Ammon's horn (tissue), 1 donor: ENCODE measurements at places on chromosomes 7 and 10.

GRCh38 chr10:84329196-84329611 lies 815 bp downstream of the CCSER2 start:
- DNase-seq, result peak; percentile 16

GRCh38 chr10:68251625-68252495 lies 19.9 kb upstream of the ATOH7 start:
- DNase-seq, result no peak

DNA sequence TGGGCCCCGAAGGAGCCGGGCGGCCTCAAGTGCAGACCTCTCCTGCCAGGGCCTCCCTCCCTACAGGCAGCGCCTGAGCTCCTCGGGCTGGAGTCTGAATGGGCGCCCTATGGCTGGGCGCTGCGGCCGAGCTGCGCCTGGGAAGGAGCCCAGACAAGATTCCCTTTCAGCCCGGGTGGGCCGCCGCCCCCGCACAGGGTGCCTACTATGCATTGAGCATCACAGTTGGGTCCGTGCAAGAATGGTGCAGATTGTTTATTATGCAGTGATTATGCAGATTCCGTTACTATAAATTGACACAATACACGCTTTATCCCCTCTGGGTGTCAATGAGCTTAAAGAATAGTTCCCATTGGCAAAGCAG lies 77.2 kb upstream of the PDGFA start:
- DNase-seq, result peak; percentile 87

- no peak for DNase-seq
These were observed 25.5 kb upstream of the INMT start for GRCh38 chr7:30726296-30727006.

- peak; percentile 55 for DNase-seq
These were observed 88.3 kb downstream of the CHN2 start for GRCh38 chr7:29282819-29283414.

DNA sequence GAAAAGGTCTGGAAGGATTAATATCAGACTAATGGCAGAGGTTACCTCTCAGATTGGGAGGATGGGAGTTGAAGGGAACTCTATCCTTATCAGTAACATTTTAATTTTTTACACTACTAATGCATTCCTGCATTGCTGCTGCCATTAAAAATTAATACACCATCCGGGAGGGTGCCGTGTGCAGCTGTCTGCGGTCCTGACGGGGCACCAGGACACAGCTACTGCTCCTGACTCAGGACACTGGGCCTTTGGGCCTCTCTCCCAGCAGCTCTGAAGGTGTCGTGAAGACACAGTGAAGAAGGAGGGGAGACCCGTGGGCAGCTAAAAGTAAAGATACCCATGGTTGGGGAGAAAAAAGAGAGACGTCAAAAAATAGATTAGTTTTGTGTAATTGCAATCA lies 23.4 kb upstream of the HK1 start:
- DNase-seq, result no peak

DNA sequence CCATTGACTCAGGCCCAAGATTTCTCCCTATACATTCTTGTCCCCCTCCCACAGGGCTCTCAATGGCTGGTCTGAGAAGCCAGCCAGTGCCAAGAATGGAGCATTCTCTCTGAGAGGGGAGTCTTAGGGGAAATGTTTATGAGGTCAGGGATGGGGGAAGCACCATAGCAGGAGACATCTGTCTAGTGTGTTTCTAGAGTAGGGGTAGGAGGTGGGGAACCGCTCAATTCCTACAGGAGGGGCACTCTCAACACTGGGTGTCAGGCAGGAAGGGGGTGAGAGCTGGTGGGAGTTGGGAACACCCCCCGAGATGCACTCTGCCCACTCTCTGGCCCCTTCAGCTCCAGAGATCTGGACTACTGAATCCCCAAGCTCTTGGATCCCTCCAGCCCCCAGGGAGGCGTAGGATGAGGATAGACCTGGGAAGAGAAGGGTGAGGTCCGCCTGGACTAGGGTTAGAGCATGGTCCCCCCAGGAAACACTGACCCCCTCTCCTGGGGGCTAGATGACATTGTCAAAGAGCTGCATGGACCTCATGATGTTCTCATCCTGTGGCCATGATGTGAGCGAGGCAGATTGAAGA lies 8.7 kb upstream of the OGA start:
- DNase-seq, result no peak

GRCh38 chr10:123180101-123181090 lies 26.2 kb downstream of the BUB3 start:
- no peak for DNase-seq

DNA sequence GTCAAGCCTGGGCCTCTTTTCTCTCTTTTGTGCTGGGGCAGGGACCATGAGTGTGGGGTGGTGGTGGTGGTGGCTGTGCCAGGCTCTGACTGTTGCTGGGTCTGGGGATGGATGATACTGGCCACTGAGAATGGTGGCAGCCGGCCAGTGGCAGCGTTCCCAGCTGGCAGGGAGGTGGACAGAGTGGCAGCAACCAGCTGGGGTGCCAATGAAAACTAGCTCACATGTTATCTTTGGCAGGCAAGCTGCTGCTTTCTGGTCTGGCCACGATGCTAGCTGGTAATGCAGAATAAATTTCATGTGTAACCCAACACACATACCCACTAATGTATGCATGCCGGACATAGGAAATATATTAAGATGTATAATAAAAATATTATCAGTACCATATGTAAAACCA lies 95.0 kb upstream of the SLC26A5 start:
- peak; percentile 97 for DNase-seq

GRCh38 chr10:1530871-1531517 lies 206.3 kb downstream of the ADARB2 start:
- DNase-seq, result no peak

- no peak for DNase-seq
These were observed 98.7 kb downstream of the DIP2C start for GRCh38 chr10:590721-591120.

GRCh38 chr10:31875608-31876007 lies 53.0 kb downstream of the ARHGAP12 start:
- no peak for DNase-seq

DNA sequence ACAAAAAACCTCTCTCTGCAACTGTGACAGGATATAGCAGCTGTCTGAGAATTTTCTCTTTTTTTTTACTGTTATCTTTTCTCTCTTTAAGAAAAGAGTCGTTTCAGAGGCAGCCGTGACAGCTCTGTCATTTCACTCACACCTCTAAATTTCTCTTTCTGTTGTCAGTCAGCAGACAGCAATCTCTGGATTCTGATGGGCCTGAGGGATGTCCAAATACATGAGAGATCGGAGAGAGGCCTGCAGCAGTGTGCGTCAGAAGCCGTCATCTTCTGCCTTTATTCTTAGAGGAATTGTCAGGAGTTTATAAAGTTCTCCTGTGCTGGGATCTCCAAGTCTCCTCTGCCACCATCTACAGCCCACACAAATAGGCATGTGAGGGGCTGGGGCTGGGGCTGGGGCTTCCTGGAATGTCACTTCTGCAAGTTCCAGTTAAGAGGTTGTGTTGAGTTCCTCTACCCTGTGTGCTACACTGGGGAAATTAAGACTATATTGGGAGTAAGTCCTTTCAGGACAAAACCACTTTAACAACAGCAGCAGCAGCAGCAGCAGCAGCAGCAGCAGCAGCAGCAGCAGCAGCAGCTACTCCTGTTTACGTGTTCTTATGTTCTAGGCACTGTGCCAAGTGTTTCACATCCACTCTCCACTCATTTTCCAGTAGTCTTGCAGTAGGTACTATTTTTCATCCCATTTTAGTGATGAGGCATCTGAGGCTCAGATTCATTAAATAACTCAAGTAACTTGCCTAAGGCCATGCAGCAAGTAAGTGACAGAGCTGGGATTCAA lies 541.3 kb downstream of the LRMDA start:
- DNase-seq, result no peak

GRCh38 chr10:124722798-124723783 lies 21.1 kb downstream of the FAM53B start:
- DNase-seq, result no peak

- DNase-seq, result no peak
These were observed 141.0 kb downstream of the C1GALT1 start for GRCh38 chr7:7323352-7323751.

DNA sequence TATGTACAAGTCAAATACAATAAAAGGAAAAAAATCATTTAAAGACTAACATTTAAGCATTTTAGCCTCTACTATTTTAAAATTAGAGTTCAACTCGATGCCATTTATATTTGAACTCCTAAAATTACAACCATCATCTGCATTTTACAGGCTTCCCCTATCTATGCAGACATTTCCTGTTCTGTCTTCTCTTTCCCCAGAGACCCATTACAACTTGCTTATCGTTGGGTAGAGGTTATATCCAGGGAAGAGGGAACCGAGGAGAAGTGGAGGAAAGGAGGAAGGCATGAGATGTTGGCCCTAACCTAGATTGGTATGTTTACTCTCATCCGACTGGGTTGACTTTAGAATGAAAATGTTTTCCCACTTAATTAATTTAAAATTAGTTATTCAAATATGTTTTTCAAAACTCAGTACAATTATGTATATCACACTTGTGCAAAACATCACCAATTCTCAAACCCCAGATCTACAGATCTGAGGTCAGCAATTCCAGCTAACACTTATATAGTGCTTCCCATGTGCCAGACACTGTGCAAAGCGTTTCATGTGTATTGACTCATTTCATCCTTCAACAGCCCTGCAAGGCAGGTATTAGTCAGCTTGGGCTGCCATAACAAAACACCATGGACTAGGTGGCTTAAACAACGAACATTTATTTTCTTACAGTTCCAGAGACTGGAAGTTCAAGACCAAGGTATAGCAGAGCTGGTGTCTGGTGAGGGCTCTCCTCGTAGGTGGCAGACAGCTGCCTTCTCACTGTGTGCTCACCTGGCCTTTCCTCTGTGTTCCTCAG lies 27.3 kb upstream of the HERPUD2 start:
- DNase-seq, result no peak

- DNase-seq, result peak; percentile 92
These were observed at the start of gene WDR11 for GRCh38 chr10:120850911-120851865. Gene WDR11 (plus strand): TSS chr10:120851362. CDS start chr10:120851421, 59 bp downstream.

GRCh38 chr10:13717936-13718772 lies 131.4 kb downstream of the PRPF18 start:
- DNase-seq, result peak; percentile 75

- DNase-seq, result no peak
These were observed 352.6 kb downstream of the GPR37 start for GRCh38 chr7:124413029-124413428.

- no peak for DNase-seq
These were observed 94.5 kb downstream of the RGS10 start for GRCh38 chr10:119447823-119448546.

DNA sequence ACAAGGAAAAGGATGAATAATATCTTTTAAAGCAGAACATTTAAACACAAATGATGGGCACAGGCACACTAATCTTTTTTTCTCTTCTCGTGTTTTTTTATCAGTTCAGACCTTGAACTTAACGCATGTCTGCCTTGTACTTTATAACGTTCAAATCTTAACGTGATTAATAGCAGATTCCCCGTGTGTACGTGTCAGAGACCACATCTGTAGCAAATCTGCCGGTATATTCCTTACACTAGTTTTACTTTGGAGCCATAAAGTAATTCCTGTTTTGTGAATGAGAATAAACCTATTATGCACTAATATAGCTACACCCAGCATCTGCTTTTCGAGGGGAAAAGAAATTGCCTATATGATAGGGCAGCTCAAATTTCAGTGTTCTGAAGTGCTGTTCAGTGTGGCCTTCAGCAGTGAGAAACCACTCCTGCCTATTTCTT lies 166.0 kb upstream of the TCF7L2 start:
- no peak for DNase-seq

DNA sequence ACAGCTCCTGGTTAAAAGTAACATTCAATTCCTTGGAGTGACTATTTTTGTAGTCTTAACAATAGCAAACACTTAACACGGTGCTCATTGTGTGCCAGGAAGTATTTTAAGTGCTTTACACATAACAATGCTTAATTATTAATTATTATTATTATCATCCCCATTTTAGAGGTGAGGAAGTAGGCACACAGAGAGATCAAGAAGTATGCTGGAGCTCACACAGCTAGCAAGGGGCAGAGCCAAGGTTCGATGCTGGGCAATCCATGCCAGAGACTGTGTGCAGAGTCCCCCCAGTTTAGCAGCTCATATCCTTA lies 48.2 kb upstream of the SMNDC1 start:
- no peak for DNase-seq

DNA sequence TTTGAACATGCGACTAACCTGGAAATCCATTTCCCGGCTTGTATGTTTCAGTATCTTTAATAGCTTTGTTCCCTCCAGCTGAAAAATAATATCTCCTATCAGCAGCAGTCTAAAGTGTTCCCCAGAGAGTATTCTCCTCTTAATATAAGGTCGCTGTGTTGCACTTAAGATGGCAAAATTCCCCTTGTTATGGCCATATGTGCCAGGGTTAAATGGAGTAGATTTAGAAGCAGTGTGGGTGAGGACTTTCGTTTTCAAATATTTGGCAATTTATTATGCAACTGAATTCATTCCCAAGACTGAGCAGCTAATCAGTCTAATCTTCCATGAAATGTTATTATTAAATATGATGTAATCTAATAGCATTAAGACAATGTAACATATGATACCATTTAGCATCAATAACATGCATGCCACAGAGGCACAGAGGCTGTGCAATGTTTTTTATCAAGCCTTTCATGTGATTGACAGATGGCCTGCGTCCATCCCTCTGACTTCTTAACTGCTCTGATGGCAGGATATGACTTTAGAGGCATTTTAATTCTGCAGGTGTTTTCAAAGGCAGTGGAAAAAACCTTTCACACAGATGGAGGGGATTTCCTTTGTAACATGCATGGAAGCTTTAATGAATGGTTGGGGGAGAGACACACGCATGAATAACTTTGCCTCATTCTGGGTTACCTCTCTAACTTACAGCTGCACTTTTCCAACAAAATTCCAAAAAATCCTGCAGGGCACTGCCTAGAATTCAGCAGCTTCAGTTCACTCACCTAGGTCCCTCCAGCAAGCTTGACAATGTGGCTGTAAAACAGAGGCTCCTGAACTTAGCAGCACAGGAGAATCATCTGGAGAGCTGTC lies 55.1 kb upstream of the ZPBP start:
- no peak for DNase-seq

DNA sequence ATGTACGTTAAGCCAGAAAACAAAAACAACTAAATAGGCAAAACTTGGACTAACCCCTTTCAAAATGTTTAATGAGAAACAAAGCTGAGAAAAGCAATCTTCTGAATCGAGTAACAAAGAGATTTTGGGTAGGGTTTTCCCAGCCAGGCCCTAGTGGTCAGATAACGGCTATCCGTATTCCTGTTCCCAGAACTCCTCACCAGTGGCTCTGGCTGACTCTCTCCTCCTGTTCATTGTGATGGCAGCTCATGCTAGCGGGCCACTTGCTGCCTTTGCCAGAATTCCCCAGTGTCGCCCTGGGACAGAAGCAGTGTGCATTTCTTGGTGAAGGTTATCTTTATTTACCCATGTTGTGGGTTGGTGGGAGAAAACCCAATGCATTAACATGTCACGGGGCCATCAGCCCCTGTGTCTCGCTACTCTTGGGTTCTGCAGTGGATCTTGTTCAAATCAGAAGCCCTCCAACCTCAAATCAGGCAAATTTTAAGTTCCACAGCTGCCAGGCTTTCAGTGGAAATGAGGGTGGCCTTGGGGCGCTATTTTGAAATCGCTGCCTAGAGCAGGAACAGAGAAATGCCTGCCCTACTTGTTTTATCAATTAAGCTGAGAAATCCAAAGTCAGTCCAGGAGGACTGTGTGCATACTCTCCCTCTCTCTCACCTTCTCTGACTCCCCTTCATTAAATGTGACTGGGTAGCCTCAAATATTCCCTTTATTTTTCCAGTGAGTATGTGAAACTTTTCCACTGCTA lies 164.5 kb upstream of the NPVF start:
- no peak for DNase-seq
